Aorta (tissue), 5 donors: ENCODE measurements at places on chromosomes 16 and 17.

- peak overlapping the region; percentile 51 for H3K4me3 ChIP-seq
- H3K4me1 ChIP-seq, result no peaks in the 10 kb centered on the region
- H3K27me3 ChIP-seq, result no peaks in the 10 kb centered on the region
- DNase-seq, result peak; percentile 83
Measured at GRCh38 chr17:58324409-58325288, 3.9 kb downstream of the TSPOAP1 start.

GRCh38 chr17:8629371-8630226 is 926 bp downstream of the MYH10 start:
- peak overlapping the region; percentile 96 for H3K4me3 ChIP-seq
- DNase-seq, result peak; percentile 59
- H3K27me3 ChIP-seq, result no peaks in the 10 kb centered on the region
- peak overlapping the region; percentile 98 for H3K27ac ChIP-seq

- DNase-seq, result no peak
- no peak overlapping the region for H3K4me3 ChIP-seq
- H3K27me3 ChIP-seq, result no peaks in the 10 kb centered on the region
- no peak overlapping the region for H3K27ac ChIP-seq
Measured at GRCh38 chr17:72173499-72174116, 52.8 kb downstream of the SOX9 start.

DNA sequence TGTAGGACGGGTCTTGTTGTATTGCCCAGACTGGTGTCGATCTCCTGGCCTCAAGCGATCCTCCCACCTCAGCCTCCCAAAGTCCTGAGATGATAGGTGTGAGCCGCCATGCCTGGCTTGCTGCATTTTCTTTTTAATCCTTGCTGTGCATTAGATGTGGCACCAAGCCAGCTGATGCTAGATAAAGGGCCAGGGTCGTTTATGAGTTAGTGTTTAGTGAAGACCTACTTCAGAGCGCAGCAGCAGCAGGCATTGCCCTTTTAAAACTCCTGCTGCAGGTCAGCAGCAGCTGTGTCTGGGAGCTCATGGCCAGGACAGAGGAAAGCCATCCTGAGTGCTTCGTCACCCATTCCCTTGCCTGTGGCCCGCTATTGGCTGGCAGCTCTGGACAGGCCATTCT is 237.3 kb downstream of the CCDC182 start:
- H3K36me3 ChIP-seq, result no peaks in the 10 kb centered on the region
- no peaks in the 10 kb centered on the region for H3K27me3 ChIP-seq
- no peak overlapping the region for H3K4me3 ChIP-seq
- DNase-seq, result no peak
- H3K4me1 ChIP-seq, result no peaks in the 10 kb centered on the region
- no peak overlapping the region for H3K27ac ChIP-seq

DNA sequence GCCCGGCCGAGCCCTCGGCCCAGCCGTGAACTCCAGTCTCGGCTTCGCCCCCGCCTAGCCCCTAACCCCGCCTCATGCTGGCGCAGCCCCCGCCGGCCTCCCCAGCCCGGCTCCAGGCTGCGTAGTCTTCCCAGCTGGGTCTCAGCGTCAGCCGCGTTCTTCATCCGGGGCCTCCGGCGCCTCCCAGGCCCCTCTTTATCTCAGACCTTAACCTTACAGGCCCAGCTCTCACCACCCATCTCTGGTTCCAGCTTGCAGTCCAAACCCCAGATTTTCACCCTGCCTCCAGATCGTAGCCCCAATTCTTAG is at the start of gene PROCA1:
PROCA1 (minus strand) TSS at position 166 of the 309 bp plus-strand sequence. CDS start 228 bp downstream, outside the sequence.
- H3K4me3 ChIP-seq, result peak within 1 kb of the TSS; percentile 12
- no peak for DNase-seq
- peak within 1 kb of the TSS; percentile 75 for H3K27ac ChIP-seq
- no peaks in the 10 kb centered on the region for H3K4me1 ChIP-seq

DNA sequence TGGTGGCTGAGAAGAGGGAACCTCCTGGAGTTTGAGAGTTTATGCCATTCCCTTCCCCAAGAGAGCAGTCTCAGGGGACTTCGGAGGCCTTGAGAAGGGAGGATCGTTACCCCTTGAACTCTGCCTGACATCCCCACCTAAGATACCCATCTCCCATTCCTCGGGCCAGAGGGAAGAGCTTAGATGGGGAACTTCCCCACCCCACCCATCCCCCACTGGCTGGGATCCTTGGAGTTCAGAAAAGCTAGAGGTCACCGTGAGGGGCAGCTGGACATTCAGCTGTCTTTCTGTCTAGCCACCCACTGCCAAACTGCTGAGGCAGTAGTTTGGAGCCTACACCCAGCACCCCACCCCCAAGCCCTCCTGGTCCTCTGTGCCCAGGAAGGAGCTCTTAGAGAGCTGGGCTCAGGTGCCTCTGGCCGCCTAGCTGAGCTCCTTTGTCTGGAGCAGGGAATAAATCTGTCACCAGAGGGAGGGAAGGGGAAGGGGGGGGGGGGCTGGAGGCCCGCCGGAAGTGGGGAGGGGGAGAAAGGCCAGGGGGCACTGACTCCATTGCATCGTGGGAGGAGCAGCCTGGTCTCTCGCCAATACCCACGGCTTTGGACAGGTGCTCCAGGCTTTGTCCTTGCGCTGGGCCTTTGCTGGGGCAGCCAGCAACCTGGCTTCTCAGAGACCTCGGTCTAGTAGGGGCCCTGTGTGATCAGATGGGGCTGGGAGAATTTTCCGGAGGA is 1.0 kb downstream of the HSD11B2 start:
- no peak overlapping the region for H3K4me3 ChIP-seq
- H3K27ac ChIP-seq, result no peak overlapping the region
- DNase-seq, result no peak

- no peak overlapping the region for H3K27ac ChIP-seq
- H3K4me3 ChIP-seq, result no peak overlapping the region
- no peak for DNase-seq
- H3K27me3 ChIP-seq, result no peaks in the 10 kb centered on the region
- no peaks in the 10 kb centered on the region for H3K36me3 ChIP-seq
Measured at GRCh38 chr16:46648656-46649055, 27.5 kb upstream of the SHCBP1 start.

GRCh38 chr16:79988089-79988488 is 387.6 kb upstream of the MAF start:
- no peaks in the 10 kb centered on the region for H3K36me3 ChIP-seq
- no peak overlapping the region for H3K4me3 ChIP-seq
- H3K4me1 ChIP-seq, result no peaks in the 10 kb centered on the region
- H3K27ac ChIP-seq, result no peak overlapping the region

DNA sequence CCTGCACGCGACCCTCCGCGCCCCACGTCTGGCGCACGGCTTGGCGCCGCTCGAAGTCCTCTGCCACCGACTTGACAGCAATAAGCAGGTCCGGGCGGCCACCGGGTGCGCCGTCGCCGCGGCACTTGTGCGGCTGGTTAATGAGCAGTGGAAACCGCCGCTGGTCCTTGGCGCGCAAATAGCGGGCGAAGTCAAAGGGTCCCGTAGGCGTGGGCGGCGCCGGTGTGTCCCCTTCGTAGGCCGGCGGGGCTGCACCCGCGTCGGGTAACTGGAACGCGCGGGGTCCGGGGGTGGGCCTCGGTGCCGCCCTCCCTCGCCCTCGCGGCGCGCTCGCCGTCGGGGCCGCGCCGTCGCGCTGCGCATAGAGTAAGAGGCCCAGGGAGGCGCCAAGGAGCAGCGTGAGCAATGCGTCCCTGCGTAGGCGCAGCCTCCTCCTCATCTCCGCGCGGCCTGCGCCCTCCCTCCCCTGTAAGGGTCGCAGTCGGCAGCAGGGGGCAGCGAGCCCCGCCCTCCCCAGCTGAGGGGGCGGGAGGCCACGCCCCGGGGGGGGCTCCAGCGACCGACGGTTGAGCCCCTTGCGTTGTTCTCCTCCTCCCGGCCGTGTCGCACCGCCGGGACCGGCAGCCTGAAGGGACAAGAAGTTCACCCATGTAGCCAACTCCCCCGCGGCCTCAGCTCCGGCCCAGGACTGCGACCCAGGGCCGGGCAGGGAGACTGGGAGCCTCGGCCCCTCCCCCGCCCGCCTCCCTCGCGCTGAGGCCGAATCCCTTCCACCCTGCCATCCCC is 558 bp downstream of the B3GNT9 start:
- peak; percentile 87 for DNase-seq
- no peaks in the 10 kb centered on the region for H3K36me3 ChIP-seq
- peak overlapping the region; percentile 59 for H3K4me3 ChIP-seq
- H3K4me1 ChIP-seq, result no peaks in the 10 kb centered on the region
- H3K27ac ChIP-seq, result no peak overlapping the region

- H3K36me3 ChIP-seq, result no peaks in the 10 kb centered on the region
- H3K27me3 ChIP-seq, result no peaks in the 10 kb centered on the region
- H3K4me1 ChIP-seq, result no peaks in the 10 kb centered on the region
Measured at GRCh38 chr16:9070254-9070653, 21.2 kb upstream of the HAPSTR1 start.

- DNase-seq, result no peak
- H3K4me1 ChIP-seq, result no peaks in the 10 kb centered on the region
- no peak overlapping the region for H3K27ac ChIP-seq
- no peaks in the 10 kb centered on the region for H3K27me3 ChIP-seq
- H3K36me3 ChIP-seq, result no peaks in the 10 kb centered on the region
- H3K4me3 ChIP-seq, result no peak overlapping the region
Measured at GRCh38 chr17:65332779-65333178, 195.6 kb downstream of the RGS9 start.

GRCh38 chr16:49876716-49877129 is 20.8 kb upstream of the ZNF423 start:
- H3K27ac ChIP-seq, result no peak overlapping the region
- H3K4me1 ChIP-seq, result no peaks in the 10 kb centered on the region
- no peaks in the 10 kb centered on the region for H3K36me3 ChIP-seq
- H3K4me3 ChIP-seq, result peak overlapping the region; percentile 9
- no peaks in the 10 kb centered on the region for H3K27me3 ChIP-seq

DNA sequence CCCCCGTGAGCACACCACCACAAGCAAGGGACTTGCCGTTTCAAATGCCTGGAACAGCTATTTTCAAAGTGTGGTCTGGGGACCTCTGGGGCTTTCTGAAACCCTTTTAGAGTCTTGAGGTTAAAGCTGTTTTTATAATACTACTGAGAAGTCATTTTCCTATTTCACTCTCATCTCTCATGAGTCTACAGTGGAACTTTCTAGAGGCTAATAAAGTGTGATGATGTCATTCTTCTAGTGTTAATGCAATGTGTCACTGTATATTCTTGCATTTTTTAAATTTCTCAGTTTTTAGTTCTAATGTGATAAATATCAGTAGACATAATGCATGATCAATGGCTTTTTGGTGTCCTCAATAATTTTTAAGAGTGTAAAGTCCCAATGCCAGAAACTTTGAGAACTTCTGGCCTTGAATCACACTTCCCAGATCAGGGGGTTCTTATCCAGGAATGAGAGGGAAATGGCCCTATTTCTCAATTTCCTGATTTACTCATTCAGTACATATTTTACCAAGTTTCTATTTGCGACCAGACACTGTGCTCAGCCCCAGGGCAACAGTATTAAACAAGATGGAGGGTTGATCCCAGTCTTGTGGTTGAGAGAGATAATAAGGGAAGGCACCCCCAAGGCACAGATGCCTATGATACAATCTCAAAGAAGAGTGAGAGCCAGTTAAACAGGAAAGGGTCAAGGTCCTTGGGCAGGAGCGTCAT is 444.0 kb downstream of the HS3ST3B1 start:
- H3K27me3 ChIP-seq, result no peaks in the 10 kb centered on the region
- H3K27ac ChIP-seq, result no peak overlapping the region
- DNase-seq, result no peak

DNA sequence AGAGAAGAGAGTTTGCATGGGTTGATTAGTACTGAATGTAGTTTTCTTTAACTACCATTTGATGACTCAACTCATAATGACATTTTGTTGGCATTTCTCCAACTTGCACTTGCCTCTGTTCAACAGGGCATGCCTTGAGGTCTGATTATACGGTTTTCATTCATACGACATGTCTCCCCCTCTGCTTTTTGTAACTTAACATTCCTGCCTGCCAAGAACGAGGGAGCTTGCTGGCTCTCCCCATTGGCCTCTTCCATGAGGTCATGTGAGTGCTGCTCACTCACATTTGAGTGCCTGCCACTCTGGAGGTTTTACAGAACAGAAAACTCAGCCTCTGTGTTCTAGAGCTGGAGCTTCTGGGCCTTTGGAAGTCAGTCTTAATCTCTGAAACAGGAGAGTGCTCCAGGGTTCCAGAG is 19.7 kb downstream of the MAP2K6 start:
- no peaks in the 10 kb centered on the region for H3K36me3 ChIP-seq
- no peaks in the 10 kb centered on the region for H3K27me3 ChIP-seq
- DNase-seq, result no peak
- H3K27ac ChIP-seq, result no peak overlapping the region

GRCh38 chr17:55549140-55549539 is 37.9 kb upstream of the SMIM36 start:
- H3K4me3 ChIP-seq, result no peak overlapping the region
- no peak for DNase-seq
- no peaks in the 10 kb centered on the region for H3K36me3 ChIP-seq
- H3K27me3 ChIP-seq, result peaks cover 3% of the 10 kb centered on the region

GRCh38 chr16:23128056-23128455 is 21.2 kb downstream of the USP31 start:
- H3K4me1 ChIP-seq, result peaks cover 6% of the 10 kb centered on the region
- no peaks in the 10 kb centered on the region for H3K27me3 ChIP-seq
- no peak overlapping the region for H3K4me3 ChIP-seq
- no peaks in the 10 kb centered on the region for H3K36me3 ChIP-seq
- DNase-seq, result no peak

- H3K27ac ChIP-seq, result no peak overlapping the region
- no peak for DNase-seq
- H3K36me3 ChIP-seq, result no peaks in the 10 kb centered on the region
Measured at GRCh38 chr17:82353484-82353883, 5.6 kb upstream of the TEX19 start.

- no peak overlapping the region for H3K4me3 ChIP-seq
- no peaks in the 10 kb centered on the region for H3K4me1 ChIP-seq
- peak; percentile 53 for DNase-seq
Measured at GRCh38 chr17:10292057-10292937, 80.5 kb downstream of the MYH13 start.

DNA sequence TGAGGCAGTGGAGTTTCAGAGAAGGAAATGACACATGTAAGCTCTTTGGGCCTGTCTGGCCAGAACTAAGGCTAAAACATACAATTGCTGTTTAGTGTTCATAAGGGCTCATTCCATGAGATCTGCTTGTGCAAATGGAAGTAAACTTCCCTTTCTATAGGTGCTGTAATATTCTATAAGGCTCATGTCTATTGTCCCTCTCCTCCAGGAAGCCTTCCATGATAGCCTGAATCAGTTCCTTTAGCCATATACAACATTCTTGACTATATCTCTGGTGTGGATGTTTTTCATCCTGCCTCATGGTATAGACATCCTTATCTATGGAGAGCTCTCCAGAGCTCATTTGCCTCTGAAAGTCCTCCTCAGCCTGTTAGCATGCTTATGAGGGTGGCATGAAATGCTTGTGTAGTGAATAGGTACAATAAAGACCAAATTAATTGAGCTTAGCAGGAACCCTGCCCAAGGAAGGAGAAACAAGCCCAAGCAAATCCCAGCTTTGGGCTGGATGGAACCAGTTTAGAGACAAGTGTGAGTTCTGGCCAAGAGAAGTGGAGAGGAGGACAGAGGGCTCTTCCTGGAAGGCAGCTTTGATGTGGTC is 1.6 kb upstream of the ETV4 start:
- no peaks in the 10 kb centered on the region for H3K27me3 ChIP-seq
- H3K36me3 ChIP-seq, result no peaks in the 10 kb centered on the region
- no peaks in the 10 kb centered on the region for H3K4me1 ChIP-seq

GRCh38 chr17:33680472-33680871 is 387.4 kb upstream of the ASIC2 start:
- no peak for DNase-seq
- H3K4me1 ChIP-seq, result no peaks in the 10 kb centered on the region
- no peak overlapping the region for H3K4me3 ChIP-seq
